Activated naive CD4-positive, alpha-beta T cell treated with anti-CD3 and anti-CD28 coated beads, Interleukin-2, amount 50 U/mL, for 72 hours (primary cell): ENCODE measurements at places on chromosomes 3 and 15. TPM values are rescaled to one million over a fixed set of nuclear protein-coding genes. Genes with fewer than 3 reads are reported as not detected.

DNA sequence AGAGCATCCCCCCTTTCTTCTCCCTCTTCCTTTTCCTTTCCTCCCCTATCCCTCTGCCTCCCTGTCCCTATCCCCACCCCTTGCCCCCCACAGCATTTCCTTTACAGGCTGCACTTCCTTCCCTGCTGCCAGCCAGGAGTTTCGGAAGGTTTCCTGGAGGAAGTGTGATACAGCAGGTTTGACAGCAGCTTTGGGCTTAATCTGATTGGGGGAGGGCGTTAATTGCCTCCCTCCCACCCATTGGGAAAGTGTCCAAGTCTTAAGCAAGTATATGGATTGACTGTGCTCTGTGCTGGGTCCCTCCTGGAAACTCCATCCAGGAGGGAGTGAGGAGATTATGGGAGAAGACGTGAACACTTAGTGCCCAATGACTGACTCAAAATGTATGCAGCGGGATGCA, 1.8 kb downstream of the SCAMP5 start:
- no peak for DNase-seq

DNA sequence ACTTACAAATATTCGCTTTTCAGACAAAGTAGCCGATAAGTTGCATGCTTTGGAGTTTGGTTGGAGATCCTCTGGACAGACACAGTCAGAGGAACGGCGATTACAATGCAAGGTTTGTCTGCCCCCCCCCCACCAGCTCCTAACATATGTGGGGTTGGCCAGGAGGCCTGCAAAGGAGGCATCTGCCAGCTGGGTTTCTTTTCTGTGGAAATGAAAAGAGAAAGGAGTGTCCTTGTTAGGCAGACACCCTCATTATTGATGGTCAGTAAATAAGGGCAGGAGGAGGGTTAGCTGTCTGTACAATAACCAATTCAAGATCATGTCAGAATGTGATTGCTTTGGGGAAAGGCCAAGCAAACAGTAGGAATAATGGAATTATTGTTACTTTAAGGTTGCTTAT, 49.1 kb downstream of the TLNRD1 start:
- no peak for DNase-seq

DNA sequence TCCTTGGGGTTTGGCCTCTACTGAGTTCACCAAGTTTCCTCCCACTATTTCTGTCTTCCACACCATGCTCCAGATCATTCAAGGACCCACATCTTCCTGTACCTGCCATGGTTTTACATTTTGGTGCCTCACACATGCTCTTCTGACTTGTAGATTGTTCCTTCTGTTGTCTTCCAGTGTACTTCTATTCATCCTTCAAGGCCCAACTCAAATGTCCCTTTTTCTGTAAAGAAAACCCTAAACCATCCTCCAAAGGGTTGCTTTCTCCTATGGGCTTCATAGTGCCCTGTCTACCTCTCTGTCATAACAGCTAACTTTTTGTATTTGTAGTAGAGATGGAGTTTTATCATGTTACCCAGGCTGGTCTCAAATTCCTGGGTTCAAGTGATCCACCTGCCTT, 20.1 kb upstream of the TSEN2 start:
- DNase-seq: no peak

GRCh38 chr15:84750583-84751092, 2.2 kb downstream of the ZNF592 start:
- DNase-seq: no peak

- DNase-seq: no peak
Observed at GRCh38 chr15:87118435-87118834, 1038.8 kb downstream of the AGBL1 start.

DNA sequence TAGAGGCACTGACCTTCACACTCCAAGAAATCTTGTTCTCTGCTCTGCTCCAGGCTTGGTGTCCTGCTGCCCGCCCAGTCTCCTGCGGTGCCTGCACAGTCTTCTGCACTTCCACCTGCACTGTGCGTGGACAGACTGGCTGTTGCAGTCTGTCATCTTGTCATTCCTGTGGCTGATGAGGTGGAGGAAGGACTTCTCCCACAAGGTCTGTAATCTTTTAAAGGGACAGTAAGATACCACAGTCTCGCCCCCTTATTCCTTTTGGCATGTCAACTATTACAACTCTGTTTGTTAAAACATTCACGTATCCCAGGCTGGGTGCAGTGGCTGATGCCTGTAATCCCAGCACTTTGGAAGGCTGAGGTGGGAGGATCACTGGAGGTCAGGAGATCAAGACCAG, 54.1 kb upstream of the IGF2BP2 start:
- DNase-seq: no peak

GRCh38 chr3:133394561-133395311, 5.1 kb upstream of the BFSP2 start:
- no peak for DNase-seq

- no peak for DNase-seq
Observed at GRCh38 chr3:148938306-148938705, 53.0 kb upstream of the GYG1 start.

- DNase-seq: no peak
Observed at GRCh38 chr15:69132977-69133861, 27.2 kb upstream of the GLCE start.

GRCh38 chr3:148455098-148455497, 242.6 kb upstream of the AGTR1 start:
- DNase-seq: no peak

GRCh38 chr3:73432023-73432705, 192.6 kb downstream of the PDZRN3 start:
- DNase-seq: peak; percentile 3

Gene SNX22
- total RNA-seq: 1.7 TPM

Gene PLSCR5
- not detected for total RNA-seq

Gene IL16
- total RNA-seq: 114 TPM

Gene NR1I2
- total RNA-seq: 0.60 TPM

Gene C3orf80
- total RNA-seq: not detected
